ENCODE measurements at places on chromosomes 1 and 21.

- no peak for DNase-seq
These were observed 14.0 kb downstream of the ZNF496 start for GRCh38 chr1:247317702-247318101.

GRCh38 chr1:68119445-68119844, 69.0 kb upstream of the DIRAS3 start:
- DNase-seq: no peak

DNA sequence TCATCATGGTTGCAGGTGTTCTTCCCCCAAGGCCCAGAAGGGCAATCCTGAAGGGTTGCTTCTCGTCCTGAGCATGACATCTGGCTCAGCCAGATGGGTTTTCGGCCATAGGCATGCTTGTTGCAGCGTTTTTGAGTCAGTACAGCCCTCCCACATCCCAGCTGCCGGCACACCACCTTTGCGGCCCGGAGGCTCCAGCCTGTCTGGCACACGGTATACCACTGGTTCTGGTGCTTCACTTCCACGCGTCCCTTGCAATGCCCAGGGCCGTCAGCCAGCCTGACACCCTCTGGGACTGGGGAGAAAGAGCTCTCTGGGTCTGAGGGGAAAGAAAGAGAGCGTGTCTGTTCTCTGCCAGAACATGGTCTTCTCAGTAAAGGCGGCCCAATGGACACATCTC, 7.2 kb downstream of the CD5L start:
- no peak for DNase-seq

- no peak for DNase-seq
These were observed 96.2 kb upstream of the IRF2BP2 start for GRCh38 chr1:234706199-234706598.

DNA sequence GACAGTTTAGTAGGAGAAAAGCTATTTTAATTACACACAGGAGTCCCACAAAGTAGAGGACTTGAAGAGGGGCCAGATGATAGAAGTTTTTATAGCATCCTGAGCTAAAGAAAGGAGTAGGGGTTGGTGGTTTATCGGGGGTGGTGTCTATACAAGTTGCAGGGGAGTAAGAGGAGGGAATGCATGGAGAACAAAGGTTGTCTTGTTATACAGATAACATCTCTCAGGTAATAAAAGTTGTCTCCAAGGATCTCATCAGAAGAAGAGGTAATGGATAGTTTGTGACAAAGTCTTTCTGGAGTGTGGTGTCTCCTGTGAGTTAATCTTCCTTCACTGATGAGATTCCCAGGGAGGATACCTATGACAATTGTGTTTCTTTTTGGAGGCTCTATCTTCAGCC, 23.4 kb upstream of the NUF2 start:
- no peak for DNase-seq

GRCh38 chr1:59215766-59216291, 81.1 kb upstream of the FGGY start:
- no peak for DNase-seq
